ENCODE measurements at places on chromosomes 12 and 14.
A peak's percentile ranks its signal among the peaks of the same experiment; 100 is the strongest.

- DNase-seq, result no peak
Observed at GRCh38 chr14:91953170-91953985, 5.9 kb upstream of the FBLN5 start.

- no peak for DNase-seq
Observed at GRCh38 chr12:4241592-4241991, 32.0 kb upstream of the CCND2 start.

DNA sequence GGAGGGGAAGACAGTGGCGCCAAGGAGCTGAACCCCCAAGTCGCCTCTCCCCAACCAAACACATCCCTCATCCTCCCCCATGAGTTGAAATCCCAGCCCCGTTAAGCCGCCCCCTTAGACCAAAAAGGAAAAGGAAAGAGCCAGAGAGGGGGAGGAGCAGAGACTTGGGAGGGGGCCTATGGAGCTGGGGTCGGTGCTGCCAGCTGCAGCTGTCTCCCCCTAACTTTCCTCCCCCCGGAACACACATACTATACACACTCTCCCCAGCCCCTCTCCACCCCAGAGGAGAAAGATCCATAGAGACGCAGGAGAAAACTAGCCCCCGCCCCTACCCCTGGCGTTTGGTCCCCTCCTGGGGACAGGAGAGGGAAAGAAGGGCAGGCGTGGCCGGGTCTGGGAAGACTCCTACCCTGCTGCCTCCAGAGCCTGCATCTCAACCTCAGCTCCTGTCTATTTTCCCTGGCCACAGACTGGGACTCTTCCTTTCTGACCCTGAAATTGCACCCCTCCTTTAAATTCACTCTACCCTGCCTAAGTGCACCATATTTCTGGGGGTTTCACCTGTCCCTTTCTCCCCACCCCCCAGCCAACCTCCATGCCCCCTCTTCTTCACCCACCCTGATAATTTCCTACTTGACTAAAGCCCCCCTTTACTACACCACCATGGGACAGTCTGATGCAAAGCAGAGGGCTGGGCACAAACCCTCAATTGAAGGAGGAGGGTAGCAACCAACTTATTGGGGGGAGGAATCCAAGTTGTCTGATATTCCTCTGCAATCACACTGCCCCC lies 1.7 kb upstream of the HOXC9 start:
- no peak for DNase-seq

DNA sequence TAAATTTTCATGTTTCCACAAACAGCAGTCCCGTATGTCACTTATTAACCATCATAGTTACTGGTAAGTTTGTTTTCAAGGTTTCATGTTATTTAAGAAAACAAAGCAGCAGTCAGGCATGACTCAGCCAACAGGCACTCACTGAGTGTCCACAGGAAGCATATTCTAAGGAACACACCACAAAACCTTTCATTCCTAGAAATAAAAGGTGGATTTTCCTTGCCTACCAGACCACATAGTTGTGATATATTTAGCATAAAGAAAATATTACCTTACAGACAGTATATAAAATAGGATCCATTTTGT lies 143.3 kb upstream of the AVPR1A start:
- DNase-seq, result no peak

DNA sequence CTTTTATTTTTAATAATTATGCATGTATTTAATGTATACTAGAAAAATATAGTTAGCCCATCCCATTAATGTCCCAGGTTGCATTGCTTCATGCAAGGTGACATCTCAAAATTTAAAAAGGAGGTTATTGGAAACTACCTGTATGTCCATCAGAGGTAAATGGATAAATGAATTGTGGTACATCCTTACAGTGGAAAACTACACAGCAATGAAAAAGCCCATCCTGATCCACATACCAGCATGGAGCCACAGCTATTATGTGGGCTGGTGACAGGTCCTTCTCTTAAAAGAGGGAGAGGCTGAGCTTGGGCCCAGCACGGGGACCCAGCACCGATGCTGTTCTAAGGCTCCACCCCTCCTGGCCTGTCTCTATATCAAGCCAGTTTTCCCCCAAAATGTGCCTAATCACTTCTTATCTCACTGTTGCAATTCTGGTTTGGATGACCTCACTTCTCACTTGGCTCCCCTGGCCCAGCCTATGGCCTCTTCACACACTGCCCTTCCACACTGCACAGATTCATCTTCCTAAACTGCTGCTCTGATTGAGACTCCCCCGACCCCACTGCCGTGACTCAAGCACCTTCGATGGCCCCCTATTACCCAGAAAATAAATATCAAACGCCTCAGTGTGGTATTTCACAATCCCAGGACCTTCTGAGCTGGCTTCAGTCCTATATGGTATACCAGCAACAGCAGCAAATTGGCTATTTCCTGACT lies 97.1 kb upstream of the NCOR2 start:
- no peak for DNase-seq

DNA sequence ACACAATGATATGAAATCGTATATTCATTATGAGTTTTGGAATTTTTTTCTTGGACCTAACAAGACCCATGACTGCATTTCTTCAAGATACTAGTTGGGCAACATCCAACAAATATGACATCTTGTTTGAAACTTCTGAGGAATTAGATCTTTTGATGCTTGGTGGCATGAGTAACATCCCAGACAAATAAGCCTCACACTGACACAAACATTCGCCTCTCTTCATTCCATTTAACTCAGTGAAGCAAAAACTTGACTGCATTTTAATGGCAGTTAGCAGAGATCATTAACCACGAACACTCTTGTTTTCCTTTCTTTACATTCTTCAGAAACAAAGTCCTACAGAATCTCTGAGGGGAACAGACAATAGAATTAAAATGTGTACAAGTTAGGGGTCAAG lies 758.3 kb downstream of the C12orf50 start:
- no peak for DNase-seq

GRCh38 chr14:24312736-24313507 lies 1.6 kb downstream of the LTB4R start:
- peak; percentile 79 for DNase-seq

GRCh38 chr12:10867381-10867780 lies 16.7 kb downstream of the PRH1 start:
- DNase-seq, result no peak

DNA sequence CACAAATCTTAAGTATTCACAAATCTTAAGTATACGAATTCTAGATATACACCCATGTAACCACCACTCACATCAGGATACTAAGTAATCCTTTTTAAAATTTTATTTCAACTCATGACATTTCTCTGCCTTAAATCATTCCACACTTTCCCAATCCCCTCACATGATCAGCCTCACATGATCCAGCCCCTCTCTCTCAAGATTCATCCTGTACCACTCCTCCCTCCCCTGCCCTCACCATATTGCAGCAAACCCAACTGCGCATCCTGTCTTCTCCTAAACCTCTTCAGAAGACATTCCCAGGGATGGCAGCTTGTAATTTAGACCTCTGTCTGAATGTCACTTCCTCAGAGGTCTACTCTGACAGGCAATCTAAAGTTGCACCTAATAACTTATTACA lies 1.7 kb upstream of the EIF4B start:
- no peak for DNase-seq

GRCh38 chr12:3149515-3150307 lies 72.5 kb downstream of the TSPAN9 start:
- DNase-seq, result no peak

DNA sequence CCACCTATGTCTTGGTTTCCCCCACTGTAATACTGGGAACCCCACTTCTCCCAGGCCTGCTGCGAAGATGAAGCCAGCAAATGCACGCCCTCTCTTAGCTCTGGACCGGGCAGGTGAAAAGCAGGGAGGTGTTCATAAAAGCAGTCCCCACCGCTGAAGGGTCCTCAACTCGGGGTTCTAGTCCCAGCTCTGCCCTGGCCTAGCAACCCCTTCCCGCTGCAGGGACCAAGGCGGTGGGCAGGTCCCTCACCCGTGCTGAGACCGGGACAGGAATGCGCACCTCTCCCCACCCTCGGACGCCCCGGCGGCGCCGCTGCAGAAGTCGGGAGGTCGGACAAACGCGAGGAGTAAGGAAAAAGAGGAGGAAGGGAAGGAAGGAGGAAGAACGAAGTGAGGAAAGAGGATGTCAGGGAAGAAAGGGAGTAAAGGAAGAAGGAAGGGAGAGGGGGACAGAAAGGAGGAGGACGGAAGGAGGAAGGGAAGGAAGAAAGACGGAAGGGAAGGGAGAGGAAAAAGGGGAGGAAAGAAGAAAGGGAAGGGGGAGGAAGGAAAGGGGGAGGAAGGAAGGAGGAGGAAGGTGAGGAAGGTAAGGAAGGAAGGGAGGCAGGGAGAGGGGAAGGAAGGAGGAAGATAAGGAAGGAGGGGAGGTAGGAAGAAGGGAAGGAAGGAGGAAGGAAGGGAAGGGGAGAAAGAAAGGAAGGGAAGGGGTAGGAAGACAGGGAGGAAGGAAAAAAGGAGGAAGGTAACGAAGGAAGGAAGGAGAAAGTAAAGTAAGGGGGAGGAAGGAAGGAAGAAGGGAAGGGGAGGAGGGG lies 701 bp downstream of the SPRING1 start:
- DNase-seq, result peak; percentile 43

- no peak for DNase-seq
Observed at GRCh38 chr14:89188492-89188891, 228.5 kb downstream of the FOXN3 start.

- no peak for DNase-seq
Observed at GRCh38 chr12:57817261-57817989, 1.1 kb downstream of the AVIL start.

DNA sequence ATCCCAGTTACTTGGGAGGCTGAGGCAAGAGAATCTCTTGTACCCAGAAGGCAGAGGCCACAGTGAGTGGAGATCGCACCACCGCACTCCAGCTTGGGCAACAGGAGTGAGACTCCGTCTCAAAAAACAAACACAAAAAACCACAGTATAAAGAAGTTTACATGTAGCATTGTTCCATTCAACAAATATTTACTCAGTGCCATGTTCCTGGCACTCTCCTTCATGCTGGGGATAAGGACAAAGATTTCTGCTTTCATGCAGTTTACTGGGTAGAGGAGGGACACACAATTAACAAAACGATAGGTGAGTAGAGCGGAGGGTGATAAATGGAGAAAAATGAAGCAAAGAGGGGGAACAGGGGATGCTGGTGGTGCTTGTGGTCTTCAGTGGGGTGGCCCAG lies 68.2 kb upstream of the OVCH1 start:
- DNase-seq, result no peak

DNA sequence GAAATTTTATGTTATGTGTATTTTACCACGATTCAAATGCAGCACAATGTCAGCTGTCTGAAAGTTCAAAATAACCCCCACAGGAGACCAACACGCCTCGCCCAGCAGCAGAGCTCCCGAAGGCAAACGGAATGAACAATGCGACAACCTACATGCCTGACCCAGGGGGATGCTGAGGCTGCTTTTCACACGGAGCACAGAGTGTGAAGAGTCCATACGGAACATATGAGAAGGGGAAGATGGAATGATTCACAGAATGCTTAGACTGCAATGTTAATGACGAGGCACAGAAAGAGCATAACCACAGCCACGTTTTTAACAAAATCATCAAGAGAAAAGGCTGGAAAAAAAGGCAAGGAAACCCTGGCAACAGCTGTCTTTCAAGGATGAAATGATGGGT lies 22.6 kb downstream of the ZFYVE21 start:
- DNase-seq, result no peak

- no peak for DNase-seq
Observed at GRCh38 chr12:65879878-65880277, 55.6 kb downstream of the HMGA2 start.

DNA sequence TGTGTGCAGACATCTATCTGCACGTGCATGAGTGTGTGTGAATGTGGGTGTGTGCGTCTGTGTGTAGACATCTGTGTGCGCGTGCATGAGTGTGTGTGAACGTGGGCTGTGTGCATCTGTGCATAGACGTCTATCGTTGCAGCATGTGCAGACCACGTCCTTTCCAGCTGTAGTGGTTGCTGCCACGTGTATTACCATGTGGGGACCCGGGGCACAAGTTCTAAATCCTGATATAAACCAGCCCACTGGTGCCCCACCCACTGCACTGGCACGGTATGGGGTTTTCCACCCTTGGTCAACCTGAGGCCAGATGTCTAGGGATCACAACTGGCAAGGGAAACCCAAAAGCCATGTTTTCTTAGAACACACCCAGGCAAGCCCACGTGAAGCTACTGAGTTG lies 197.0 kb downstream of the ANO2 start:
- no peak for DNase-seq

- DNase-seq, result no peak
Observed at GRCh38 chr12:12079291-12079690, 8.6 kb downstream of the BCL2L14 start.

DNA sequence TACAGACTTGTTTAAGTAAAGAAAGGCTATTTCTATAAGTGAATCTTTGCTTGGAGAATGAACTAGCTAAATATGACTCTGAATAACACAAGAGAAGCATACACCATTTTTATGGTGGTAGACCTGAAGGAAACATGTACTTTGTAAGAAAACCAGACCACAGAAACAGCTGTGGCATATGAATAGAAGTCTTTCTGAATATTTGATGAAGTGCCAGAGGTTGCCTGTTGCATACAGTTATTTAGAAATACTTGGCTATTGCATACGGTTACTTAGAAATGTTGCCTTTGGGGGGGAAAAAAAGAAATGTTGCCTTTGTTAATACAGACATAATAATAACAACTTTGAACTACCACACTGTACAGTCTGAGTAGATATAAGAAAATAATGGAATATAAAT lies 16.8 kb upstream of the LEMD3 start:
- DNase-seq, result no peak

DNA sequence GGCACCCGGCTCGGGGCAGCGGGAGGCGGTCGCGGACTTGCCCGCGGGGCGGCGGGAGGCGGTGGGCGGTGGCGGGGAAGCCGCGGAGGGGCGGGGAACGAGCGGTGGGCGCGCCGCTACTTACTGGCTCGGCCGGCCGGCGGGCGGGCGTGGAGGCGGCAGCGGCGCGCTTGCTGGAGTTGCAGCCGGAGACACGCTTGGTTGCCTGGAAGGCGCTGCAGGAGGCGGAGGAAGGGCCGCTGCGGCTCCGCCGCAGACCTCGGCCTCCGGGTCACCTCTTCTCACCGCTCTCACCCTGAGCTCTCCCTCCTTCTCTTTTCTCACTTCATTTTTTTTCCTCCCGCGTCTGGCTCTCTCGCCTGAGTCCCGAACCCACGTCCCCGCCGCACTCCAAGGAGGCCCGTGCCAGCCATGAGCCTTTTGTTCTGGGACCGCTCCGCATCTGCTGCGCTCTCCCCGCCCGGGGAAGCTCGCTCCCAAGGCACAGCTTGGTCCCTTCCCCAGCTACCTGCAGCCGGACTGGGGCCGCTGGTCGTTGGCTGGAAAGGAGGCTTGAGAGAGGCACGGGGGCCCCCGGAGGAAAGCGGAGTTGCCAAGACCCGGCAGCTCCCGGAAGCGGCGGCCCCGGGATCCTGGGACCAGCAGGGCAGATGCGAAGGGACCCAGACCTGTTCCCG lies 592 bp upstream of the KCNK10 start:
- DNase-seq, result no peak

Measured in activated CD8-positive, alpha-beta memory T cell treated with anti-CD3 and anti-CD28 coated beads, Interleukin-2, amount 10 ng/mL, durations not matched to agents 7 days and 5 days (primary cell).